ENCODE measurements at places on chromosomes 5 and 9. TPM values are rescaled to one million over a fixed set of nuclear protein-coding genes. Genes with fewer than 3 reads are reported as not detected.
A peak's percentile ranks its signal among the peaks of the same experiment; 100 is the strongest.

DNA sequence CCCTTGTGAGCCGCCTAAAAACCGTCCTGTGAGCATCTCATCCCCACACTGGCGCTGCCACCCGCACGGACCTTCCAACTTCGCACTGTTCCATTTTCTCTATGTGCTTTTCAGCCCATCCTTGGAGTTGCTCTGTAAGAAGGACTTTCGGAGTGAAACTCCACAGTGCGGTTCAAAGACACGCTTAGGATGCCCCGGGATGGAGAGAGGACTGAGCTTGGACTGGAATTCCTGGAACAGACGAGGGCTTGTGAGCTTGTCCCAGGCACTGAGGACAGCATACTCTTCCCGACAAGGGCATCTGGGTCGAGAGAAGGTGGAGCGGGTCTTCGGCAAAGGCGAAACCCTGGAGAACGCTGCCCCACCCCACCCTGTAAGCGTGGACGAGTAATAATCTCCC, 187.8 kb downstream of the MEF2C start:
- DNase-seq: no peak

- no peak for DNase-seq
Observed at GRCh38 chr5:61596265-61596664, 264.2 kb downstream of the ZSWIM6 start.

- peak; percentile 54 for DNase-seq
Observed at GRCh38 chr5:72063219-72063819, 44.0 kb upstream of the MAP1B start.

DNA sequence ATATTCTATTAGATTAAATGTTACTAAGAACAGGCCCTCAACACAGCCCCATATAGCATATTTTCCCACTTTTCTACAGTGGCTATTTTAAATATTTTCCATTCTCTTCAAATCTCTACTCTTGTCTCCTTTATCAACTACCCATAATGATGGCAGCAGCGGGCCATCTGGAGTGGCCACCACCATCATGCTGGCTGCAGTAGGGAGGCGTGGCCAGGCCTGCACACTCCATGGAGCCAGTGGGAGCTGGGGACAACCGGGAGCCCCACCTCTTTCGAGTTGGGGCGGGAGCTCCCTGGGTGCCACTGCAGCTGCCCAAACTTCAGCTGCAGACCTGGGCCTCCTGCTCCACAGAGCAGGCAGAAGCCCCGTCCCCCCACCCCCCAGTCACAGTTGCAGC, 98.4 kb upstream of the RANBP6 start:
- DNase-seq: no peak

DNA sequence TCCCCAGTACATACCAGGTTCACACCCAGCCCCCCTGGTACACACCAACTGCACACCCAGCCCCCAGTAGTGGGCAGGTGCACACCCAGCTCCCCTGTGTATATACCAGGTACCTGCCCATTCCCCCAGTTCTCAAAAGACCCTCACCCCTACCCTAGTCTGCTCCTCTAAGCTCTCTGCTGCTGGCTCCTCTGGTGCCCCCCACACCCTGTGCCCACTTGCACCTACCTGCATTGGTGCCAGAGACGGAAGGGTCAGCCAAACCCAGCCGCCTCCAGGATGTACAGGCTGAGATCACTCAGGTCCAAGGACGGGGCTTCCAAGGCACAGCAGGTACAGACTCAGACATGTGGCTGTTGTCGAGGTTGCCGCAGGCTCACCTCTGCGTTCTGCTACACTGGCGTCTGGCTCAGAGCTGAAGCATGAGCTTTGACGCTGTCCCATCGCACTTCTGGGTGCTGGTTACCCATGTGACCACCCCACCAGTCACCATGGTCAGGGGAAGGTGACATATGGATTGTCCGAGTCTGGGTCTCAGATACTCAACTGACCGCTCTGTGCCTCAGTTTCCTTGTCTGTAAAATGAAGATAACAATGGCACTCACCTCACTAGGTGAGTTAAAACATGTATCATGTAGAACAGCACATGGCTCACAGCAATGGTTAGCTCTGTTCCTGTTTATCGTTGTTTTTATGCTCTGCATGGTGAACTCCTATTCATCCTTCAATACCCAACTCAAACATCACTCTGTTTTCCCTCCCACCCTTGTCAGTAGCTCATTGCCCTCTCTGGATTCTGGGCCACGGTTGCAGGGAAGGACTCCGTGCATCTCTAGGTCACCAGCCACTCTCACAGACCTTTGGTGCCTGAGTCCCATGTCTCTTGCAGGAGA, 45.3 kb upstream of the SUSD3 start:
- DNase-seq: no peak

GRCh38 chr9:70510157-70510770, 95.8 kb upstream of the KLF9 start:
- DNase-seq: peak; percentile 25

PGM5 gene
- total RNA-seq: not detected

RUFY1 gene
- total RNA-seq: 41.4 TPM

DIPK1B gene
- 26.4 TPM for total RNA-seq

CDKN2B gene
- not detected for total RNA-seq
